RPMI7951 (cell line): ENCODE measurements at places on chromosomes 12 and 14.

DNA sequence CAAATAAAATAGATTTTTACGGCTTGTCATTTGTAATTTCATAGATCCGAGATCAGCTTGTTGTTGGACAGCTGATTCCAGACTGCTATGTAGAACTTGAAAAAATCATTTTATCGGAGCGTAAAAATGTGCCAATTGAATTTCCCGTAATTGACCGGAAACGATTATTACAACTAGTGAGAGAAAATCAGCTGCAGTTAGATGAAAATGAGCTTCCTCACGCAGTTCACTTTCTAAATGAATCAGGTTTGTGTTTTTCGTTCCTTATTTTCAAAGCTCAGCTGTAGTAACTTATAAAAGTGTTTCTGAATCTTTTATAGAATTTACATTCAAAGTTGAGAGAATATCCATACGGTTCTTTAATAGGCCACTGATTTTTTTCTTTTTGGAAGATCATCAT, 89.1 kb downstream of the LRRK2 start:
- DNase-seq, result no peak

GRCh38 chr12:8057839-8058238, 8.3 kb downstream of the C3AR1 start:
- DNase-seq, result peak; percentile 22

GRCh38 chr12:3131129-3131528, 54.0 kb downstream of the TSPAN9 start:
- DNase-seq, result no peak

GRCh38 chr14:37018571-37019240, 153.7 kb downstream of the SLC25A21 start:
- no peak for DNase-seq

DNA sequence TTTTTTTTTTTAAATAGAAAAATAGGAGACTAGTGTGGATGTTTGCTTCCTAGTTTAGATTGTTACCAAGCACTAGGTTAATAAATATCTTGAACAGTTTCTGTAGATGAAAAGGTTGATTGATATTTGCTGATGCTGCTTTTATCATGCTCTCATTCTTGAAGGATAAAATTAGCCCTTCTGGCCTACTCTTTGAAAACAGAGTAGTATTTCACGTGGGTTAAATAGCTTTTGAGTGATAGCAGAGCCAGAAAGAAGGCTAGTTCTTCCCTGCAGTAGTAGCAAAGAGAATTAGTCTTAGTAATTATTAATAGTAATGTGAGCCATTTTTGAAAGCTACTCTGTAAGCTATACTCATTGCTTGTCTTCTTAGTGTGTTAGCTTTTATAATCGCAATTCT, 5.2 kb downstream of the NEDD1 start:
- no peak for DNase-seq

DNA sequence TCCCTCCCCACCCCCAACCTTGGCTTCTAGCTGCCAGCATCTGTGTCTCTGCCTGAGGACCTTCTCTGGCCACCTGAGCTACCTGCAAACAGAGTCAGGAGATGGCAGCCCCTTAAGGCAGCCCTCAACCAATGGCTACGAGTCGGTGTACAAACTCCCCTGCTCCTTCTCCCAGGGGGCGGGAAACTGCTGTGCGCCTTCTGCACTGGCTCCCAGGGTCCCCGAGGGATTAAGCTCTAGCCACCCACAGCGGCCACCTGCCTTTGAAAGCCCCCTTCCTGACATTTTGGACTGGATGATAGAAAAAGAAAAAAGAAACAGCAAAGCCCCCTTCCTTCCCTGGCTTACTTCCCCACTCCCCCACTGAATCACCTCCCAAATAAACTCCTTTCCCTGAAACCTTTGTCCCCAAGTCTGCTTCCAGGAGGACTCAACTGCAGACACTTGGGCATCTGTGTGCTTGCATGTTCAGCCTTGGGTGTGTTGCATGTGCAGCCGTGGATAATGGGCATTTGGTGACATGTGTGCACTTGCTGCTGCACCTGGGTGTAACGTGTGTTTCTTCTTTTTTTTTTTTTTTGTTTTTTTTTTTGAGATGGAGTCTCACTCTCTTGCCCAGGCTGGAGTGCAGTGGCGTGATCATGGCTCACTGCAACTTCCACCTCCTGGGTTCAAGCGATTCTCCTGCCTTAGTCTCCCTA, 6.0 kb downstream of the SDS start:
- DNase-seq, result no peak

GRCh38 chr14:100605706-100606686, 18.8 kb upstream of the BEGAIN start:
- no peak for DNase-seq

DNA sequence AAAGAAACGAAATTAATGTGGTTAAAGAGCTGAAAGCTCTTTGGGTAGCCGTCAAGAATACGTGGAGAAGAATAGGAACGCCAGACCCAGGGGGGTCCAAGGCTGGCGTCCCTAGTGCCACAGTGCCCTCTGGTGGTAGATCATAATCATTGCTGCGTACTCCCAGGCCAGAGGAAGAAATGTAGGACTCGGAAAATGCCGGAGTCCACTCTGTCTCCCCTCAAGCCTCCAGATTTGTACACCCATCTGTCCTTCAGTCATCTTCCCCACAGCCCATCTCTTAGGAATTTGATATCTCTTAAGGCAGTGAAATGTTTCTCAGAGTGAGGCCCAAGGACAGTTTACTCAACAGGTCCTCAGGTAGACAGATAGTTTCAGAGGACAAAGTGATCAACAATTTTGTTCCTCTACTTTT, 25.4 kb upstream of the PLEKHG6 start:
- DNase-seq, result peak; percentile 66
